T-helper 2 cell treated with Interferon-gamma antibody and Interleukin-4, amounts not matched to agents 5 μg/mL and 100 μg/mL, for 36 hours (primary cell): ENCODE measurements at places on chromosomes 7 and 10.

GRCh38 chr7:116582806-116583444 lies 58.1 kb downstream of the CAV1 start:
- DNase-seq: no peak

- DNase-seq: no peak
Observed at GRCh38 chr10:5550621-5551530, 26.1 kb downstream of the CALML3 start.

DNA sequence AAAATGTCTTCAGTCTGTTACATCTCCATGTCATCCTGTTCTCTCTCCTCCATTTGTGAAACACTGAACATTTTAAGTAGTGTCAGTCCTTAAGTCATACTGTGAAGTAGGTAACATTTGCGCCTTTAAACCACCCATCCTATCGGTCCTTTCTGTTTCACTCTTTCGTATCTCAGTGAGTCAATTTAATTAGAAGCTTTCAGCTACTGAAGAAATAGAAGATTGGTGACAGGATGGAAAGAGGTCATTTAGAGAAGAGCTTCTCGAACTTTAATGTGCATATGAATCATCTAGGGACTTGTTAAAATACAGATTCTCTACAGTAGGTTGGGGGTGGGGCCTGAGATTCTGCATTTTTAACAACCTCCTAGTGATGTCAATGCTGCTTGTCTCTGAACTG lies 113.4 kb downstream of the SRI start:
- DNase-seq: no peak

- DNase-seq: no peak
Observed at GRCh38 chr10:77626266-77626935, 11.2 kb downstream of the KCNMA1 start.

DNA sequence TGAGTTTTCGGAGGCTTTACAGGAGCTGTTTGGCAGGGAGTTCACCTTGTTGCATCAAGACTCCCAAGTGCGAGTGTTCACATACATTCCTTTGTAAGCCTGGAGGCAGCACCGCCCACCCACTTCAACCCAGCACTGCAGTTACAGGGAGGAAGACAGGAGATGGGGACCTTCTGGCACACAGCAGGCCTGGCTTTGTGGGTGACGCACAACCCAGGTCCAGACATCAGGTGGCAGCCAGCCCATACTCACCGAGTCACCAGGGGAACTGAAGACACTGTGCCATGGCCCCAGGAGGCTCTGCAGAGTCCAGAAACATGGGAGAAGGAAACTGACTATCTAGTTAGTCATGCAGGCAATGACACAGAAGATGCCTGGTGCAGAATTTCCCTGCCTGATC lies 305.9 kb upstream of the RNF32 start:
- no peak for DNase-seq

DNA sequence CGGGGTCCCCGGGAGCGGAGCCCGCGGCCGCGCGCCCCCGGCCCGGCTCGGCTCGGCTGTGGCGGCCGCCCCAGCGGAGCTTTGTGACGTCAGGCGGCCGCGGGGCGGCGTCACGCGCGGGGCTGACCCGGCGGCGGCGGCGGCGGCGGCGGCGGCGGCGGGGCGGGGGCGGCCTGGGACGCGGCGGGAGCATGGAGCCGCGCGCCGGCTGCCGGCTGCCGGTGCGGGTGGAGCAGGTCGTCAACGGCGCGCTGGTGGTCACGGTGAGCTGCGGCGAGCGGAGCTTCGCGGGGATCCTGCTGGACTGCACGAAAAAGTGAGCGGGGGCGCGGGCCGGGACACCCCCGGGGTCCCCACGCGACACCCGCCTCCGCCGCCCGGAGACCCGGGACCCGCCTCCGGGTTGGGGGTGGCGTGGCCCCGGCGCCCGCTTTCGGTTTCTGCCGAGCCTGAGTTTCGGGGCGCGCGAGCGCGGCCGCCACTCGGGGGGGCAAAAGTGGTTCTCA lies at the start of gene PWWP2B:
Gene PWWP2B (plus strand): TSS at position 165 of the 506 bp plus-strand sequence. CDS start 27 bp downstream, at position 192.
- peak; percentile 44 for DNase-seq

GRCh38 chr10:106402458-106402857 lies 762.0 kb downstream of the SORCS1 start:
- no peak for DNase-seq

GRCh38 chr10:103739039-103739764 lies 116.2 kb downstream of the SH3PXD2A start:
- no peak for DNase-seq

DNA sequence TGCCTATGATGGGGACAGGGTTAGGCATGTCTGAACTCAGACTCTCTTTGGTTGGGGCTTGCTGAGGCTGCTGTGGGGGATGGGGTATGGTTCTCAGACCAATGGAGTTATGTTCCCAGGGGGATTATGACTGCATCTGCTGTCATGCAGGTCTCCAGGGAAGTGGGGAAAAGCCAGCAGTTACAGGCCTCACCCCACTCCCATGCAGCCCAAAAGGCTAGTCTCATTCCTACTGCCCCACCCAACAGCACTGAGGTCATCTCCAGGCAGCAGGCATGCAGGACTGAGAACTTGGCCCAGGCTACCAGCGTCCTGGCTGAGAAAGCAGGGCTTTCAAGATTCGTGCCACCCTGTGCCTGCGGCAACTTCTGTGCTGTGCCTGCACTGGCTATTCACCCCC lies 373.3 kb downstream of the HTR7 start:
- DNase-seq: no peak

- DNase-seq: no peak
Observed at GRCh38 chr10:101221963-101222531, 7.2 kb downstream of the LBX1 start.

- DNase-seq: no peak
Observed at GRCh38 chr10:88062385-88062784, 199.0 kb downstream of the PTEN start.

GRCh38 chr10:112712536-112712935 lies 237.5 kb upstream of the TCF7L2 start:
- DNase-seq: no peak

DNA sequence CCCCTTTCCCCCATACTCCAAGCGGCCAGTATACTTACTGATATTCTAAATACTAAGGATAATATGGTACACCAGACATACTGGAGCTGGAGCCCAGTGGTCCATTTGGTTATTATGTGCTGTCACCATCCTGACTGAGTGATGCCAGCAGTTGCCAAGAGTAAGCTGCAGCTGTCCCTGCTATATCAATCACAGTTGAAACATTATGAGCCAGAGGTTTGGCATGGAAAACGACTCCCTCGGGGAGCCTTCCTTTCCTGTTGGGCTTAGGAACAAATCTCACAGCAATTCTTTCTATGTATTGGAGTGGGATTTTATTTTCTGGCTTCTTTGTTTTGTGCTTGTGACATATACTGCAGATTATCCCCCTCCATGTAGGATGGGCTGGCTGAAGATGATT lies 32.6 kb downstream of the STRIP2 start:
- no peak for DNase-seq

- DNase-seq: no peak
Observed at GRCh38 chr7:94195813-94196212, 191.7 kb upstream of the BET1 start.

- DNase-seq: no peak
Observed at GRCh38 chr10:116848032-116848943, 1.0 kb upstream of the ENO4 start.

- no peak for DNase-seq
Observed at GRCh38 chr10:72697716-72698115, 5.8 kb downstream of the MCU start.

DNA sequence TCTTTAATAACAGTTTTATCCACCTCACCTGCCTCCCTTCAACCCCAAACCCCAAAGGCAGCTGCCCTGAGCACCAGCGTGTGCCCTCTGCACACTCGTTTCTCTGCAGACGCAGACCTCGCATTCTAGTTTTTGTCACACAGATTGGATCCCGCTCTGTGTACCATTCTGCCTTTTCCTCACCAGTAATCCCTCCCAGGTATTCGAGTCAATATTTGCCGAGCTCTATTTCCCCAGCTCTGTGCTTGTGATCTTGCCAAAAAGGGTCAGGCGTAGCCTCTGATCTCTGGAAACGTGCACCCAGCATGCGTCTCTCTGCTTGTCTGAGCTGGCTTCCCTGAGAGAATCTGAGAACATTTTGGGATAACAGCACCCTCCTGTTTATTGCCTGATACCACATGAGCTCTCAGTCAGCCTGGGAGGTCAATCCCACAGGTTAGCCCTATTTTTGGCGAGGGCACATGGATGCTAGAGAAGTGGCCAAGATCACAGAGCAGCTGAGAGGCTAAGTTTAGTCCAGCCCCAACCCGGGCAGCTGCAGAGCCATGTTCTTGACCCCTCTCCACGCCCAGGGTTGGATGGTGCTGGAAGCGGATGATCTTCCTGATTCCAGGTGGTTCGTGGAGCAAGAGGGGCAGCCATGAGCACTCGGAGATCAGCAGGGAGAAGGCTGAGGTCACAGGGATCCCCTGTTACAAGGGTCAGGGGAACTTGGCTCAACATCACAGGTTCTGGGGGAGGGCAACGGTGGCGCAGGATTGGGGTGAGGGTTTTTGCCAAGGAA lies 29.1 kb downstream of the FOXL3 start:
- no peak for DNase-seq

DNA sequence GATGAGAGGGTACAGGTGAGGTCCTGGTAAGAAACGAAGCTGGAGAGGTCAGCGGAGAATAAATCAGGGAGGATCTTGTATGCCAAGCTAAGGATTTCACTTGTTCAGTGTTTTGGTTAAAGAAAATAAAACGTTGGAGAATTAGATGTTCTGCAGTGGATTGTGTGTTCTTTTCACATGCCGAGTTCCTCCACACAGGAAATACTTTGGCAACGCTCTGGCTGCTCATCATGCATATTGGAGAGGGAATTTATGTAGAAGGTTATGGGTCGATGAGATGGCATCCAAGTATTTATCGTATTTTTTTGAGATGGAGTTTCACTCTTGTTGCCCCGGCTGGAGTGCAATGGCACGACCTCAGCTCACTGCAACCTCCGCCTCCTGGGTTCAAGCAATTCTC lies 11.0 kb downstream of the RPS24 start:
- DNase-seq: no peak

- DNase-seq: no peak
Observed at GRCh38 chr10:114174695-114175188, 739 bp upstream of the CCDC186 start.

DNA sequence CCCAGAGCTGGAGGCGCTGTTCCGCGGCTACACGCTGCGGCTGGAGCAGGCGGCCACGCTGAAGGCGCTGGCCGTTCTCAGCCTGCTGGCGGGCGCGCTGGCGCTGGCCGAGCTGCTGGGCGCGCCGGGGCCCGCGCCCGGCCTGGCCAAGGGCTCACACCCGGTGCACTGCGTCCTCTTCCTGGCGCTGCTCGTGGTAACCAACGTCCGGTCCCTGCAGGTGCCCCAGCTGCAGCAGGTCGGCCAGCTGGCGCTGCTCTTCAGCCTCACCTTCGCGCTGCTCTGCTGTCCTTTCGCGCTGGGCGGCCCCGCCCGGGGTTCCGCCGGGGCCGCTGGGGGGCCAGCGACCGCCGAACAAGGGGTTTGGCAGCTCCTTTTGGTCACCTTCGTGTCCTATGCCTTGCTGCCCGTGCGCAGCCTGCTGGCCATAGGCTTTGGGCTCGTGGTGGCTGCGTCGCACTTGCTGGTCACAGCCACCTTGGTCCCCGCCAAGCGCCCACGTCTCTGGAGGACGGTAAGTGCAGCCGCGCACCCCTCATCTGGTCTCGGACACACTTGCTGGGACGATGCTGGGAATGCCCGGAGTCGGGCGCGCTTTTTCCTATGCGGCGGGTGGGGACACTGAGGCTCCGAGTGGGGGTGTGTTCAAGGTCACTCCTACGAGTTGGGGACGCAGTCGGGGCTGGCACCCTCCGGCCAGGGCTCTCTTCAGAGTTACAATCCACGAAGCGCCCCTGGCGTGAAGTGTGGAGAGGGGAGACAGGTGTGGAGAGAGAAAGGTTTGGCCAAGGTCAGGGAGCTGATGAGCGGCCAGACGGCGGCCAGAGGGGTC lies 717 bp downstream of the ADCY1 start:
- peak; percentile 16 for DNase-seq

GRCh38 chr10:121340271-121340831 lies 257.9 kb downstream of the FGFR2 start:
- DNase-seq: no peak

- DNase-seq: no peak
Observed at GRCh38 chr7:155761162-155761561, 51.1 kb downstream of the SHH start.

- DNase-seq: no peak
Observed at GRCh38 chr10:87961314-87961713, 97.9 kb downstream of the PTEN start.

DNA sequence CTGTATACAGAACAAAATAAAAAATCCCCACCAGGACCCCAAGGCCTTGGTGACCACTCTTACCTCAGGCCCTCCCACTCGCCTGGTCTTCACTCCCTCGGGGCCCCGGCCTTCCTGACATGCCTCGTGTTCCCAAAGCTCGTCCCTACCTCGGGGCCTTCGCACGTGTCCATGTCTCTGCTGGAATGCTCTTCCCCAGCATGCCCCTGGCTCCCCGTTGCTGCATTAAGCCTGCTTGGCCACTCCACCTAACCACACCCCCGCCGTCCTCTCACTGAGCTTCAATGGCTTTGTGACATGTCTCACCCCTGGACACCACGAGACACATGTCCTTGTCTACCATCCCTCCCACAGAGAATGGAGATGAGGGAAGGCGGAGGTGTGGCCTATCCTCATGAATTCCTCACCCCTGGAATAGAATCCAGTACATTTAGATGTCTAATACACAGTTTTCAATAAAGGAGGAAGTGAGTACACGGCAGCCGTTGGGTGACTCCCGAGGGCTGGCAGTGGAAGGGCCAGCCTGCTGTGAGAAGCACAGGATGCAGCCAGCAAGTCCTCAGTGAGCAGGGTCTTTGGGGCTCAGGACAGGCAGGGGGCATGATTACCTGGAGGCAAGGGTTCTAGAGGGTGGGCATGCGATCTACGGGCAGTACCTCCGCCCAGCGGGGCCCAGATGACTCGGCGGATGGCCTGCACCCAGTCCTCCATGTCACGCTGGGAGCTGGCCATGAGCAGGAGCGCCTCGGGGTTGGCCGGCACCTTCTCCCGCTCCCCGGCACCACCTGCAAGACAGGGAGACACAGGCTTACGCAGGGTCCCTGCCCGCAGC lies 125.7 kb downstream of the ARHGAP22 start:
- no peak for DNase-seq

DNA sequence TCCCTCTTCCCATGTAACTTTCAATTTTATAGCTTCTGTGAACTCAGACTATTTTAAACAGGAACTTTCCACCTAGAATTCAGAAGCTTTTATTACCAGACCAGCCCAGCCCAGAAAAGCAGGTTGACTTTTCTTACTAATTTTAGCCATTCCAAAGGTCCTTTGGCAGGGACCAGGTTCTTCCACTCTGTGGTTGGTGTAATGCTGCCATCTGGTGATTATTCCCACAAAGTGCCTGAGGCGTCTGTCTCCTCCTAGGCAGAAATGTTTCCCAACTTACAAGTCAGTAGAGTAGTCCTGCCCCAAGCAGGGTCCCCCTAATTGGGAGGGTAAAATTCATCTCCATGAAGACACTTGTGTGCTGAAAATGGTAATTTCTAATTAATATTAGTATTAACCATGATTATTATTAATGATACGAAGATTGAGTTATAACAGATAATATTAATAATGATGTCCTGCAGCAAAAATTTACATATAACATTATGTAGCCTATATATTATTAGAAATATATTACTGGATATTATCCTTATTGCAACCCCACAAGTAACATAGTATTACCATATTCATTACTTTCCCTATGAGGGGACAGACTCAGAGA lies 53.0 kb upstream of the PPP1R17 start:
- DNase-seq: no peak

GRCh38 chr10:87626422-87626892 lies 33.2 kb upstream of the PAPSS2 start:
- DNase-seq: no peak

GRCh38 chr10:100340948-100341847 lies 5.8 kb upstream of the SCD start:
- no peak for DNase-seq

- DNase-seq: no peak
Observed at GRCh38 chr7:95405800-95406199, 9.6 kb upstream of the PON3 start.
